ENCODE measurements at places on chromosomes 6 and 20. TPM values are rescaled to one million over a fixed set of nuclear protein-coding genes. Genes with fewer than 3 reads are reported as not detected.

DNA sequence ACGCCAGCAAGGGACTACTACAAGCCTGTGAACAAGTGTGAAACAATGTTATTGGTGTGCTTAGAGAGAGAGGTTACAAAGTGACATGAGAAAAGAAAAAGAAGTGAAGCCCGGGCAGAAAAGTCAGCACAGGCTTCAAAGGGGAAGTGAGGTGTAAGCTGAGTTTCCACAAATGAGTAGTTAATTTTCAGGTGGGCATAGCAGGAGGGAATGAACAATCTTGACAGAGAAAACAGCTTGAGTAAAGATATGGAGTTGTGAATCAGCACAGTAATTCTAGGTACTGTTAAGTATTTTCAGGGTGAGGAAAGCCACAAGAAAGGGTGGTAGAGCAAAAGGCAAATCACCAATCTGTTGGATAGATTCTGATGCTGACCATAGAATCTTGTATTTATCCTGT is 4.3 kb downstream of the KCNQ5 start:
- peaks cover 18% of the 10 kb centered on the region for H3K36me3 ChIP-seq
- peaks cover 34% of the 10 kb centered on the region for H3K4me1 ChIP-seq
- no peaks in the 10 kb centered on the region for H3K27me3 ChIP-seq
- H3K27ac ChIP-seq, result no peak overlapping the region
- H3K4me3 ChIP-seq, result no peak overlapping the region
- no peak for DNase-seq

MAP3K7 gene
- total RNA-seq, result 31.8 TPM

RPS6KA2 gene
- total RNA-seq, result 2.8 TPM

DNA sequence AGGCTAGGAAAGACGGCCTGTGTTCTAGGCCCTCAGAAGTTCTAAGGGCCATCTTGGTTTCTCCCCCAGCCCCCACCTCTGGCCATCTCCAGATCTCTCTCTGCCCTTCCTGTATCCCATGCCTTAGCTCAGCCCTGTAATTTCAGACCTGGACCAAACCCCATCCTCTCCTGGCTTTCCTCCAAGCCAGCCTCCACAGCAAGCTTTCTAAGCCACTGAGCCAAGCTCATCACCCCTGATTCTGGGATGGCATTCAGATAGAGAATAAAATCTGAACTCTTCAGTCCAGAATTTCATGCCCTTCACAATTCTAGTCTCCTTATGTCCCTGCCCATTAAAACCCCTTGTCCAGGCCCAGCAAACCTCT is 18.9 kb upstream of the CCM2L start:
- DNase-seq, result no peak
- no peaks in the 10 kb centered on the region for H3K4me1 ChIP-seq
- peaks cover 34% of the 10 kb centered on the region for H3K27me3 ChIP-seq

GRCh38 chr6:40931931-40932330 is 107.1 kb downstream of the UNC5CL start:
- no peak overlapping the region for H3K27ac ChIP-seq
- no peaks in the 10 kb centered on the region for H3K36me3 ChIP-seq
- H3K27me3 ChIP-seq, result peaks cover 14% of the 10 kb centered on the region

FAM8A1 gene
- 4.0 TPM for total RNA-seq

DNA sequence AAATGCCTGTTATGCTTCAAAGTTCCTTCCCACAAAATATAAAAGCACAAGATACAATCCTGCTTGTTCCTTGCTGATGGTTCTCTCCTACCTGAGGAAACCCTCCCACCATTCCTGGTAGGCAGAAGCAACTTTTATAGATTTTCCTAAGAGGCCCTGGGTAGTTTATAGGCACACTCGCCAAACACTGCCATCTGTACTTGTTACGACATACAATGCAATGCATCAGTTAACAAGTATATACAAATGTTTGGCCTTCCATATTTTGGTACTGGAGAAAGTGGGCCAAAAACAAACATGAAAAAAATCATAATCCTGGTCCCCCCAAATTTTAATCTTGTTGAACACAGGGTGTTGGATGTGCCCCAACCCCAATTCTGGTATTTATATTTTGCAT is 16.6 kb downstream of the MCM9 start:
- no peak overlapping the region for H3K27ac ChIP-seq
- peaks cover 2% of the 10 kb centered on the region for H3K4me1 ChIP-seq
- H3K36me3 ChIP-seq, result peaks cover 68% of the 10 kb centered on the region

DNA sequence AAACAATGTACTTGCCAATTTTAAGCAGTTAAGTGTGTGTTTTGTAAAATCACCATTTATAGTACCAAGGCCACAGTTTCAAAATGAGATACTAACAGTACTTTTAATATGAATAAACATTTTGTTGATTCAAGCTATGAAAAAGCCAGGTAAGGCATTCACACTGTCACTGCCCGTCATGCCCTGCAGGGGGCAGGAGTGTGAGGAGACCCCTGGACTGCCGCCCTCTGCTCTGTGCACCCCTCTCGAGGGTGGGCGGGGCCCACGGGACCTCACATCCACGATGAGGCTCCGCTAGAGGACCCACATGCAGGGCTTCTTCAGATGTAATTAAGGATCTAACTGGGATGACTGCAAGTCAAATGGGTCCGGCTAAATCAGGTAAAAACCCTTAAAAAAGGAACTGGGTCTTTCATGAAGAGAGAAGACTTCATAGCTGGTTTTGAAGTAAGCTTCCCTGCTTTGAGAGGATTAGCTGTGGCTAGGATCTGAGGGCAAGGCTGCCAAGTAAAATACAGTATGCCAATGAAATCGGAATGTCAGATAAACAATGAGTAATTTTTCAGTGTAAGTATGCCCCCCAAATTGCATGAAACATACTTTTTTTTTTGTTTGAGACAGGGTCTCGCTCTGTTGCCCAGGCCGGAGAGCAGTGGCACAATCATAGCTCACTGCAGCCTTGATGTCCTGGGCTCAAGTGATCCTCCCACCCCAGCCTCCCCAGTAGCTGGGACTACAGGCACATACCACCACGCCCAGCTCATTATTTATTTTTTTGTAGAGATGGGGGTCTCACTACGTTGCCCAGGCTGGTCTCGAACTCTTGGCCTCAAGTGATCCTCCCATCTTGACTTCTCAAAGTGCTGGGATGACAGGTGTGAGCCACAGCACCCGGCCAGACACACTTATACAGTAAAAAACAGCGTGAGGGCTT is 18.7 kb downstream of the DIDO1 start:
- DNase-seq, result peak; percentile 75
- no peak overlapping the region for H3K27ac ChIP-seq
- H3K27me3 ChIP-seq, result no peaks in the 10 kb centered on the region
- H3K4me3 ChIP-seq, result no peak overlapping the region
- peaks cover 9% of the 10 kb centered on the region for H3K4me1 ChIP-seq

SLC22A16 gene
- not detected for total RNA-seq

- H3K27ac ChIP-seq, result no peak overlapping the region
- no peaks in the 10 kb centered on the region for H3K4me1 ChIP-seq
- DNase-seq, result no peak
- no peaks in the 10 kb centered on the region for H3K36me3 ChIP-seq
These were observed 113.2 kb downstream of the FNDC1 start for GRCh38 chr6:159282421-159282820.
